ENCODE measurements at places on chromosomes 7 and 10.

- DNase-seq, result peak; percentile 39
Observed at GRCh38 chr10:13827076-13827797, 240.5 kb downstream of the PRPF18 start.

DNA sequence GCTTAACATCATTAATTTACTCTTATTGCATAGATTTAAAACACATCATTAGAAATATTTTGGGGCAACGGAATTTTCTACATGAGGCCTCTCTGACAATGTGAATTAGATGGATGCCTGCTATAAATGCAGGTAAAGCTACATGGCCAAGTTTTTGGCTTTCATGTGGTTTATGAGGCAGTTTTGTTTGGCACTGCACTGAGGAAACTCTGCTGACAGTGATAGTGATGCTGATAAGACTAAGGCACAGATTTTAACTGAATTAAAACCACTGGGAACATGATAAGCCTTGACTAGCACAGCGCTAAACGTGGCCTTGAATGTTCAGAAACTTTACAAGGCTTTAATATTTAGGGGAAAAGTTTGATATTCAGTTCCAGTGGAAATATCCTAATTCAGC, 114.3 kb upstream of the NOBOX start:
- DNase-seq, result no peak

DNA sequence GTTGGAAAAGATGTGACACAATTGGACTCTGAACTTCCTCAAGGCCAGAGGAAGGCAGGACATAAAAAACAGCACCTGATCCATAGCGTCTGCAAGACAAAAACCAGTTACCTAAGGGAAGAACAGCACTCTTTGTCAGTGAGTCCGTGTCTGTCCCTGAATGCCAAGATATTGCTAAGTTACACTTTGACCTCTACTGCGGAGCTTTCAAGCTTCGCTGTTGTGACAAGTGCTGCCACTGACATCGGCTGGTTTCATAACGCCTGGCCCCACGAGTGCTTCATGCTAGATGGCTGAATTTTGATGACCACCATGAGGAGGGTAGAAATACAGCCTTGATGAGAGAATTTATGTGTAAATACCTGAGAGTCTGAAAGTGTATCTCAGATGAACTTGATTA, 49.7 kb upstream of the JAZF1 start:
- no peak for DNase-seq

- no peak for DNase-seq
Observed at GRCh38 chr7:6250364-6250833, 22.0 kb downstream of the CYTH3 start.

GRCh38 chr7:121618182-121618581, 222.1 kb upstream of the FAM3C start:
- no peak for DNase-seq

GRCh38 chr10:72386916-72387586, 32.3 kb upstream of the DNAJB12 start:
- no peak for DNase-seq

GRCh38 chr10:50927522-50928189, 42.2 kb upstream of the A1CF start:
- no peak for DNase-seq

- DNase-seq, result no peak
Observed at GRCh38 chr7:31308652-31309051, 31.9 kb downstream of the NEUROD6 start.

DNA sequence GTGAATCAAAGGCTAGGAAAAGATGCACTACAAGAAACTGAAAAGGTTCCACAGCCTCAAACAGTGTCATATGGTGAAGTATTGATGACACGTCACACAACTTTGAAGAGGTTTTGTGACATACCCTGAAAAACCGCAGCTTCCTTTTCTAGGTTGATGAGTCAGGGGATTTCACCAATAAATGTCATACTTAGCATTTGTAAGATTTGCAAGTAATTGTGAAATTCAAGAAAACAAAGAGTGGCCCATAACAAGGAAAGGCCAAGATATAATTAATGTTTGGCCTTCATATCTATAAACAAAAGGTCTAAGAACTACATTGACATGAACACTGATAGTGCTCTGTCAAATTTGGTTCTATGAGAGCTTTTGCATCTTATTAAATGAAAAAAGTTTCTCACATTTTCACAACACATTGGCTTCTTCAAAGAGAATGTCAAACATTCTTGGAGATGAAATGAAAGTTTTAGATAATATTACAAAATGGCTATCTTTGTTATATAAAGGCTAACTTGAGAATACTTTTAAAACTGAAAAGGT, 62.0 kb upstream of the NAMPT start:
- peak; percentile 98 for DNase-seq
